ENCODE measurements at places on chromosomes 7 and 10.
A peak's percentile ranks its signal among the peaks of the same experiment; 100 is the strongest.

DNA sequence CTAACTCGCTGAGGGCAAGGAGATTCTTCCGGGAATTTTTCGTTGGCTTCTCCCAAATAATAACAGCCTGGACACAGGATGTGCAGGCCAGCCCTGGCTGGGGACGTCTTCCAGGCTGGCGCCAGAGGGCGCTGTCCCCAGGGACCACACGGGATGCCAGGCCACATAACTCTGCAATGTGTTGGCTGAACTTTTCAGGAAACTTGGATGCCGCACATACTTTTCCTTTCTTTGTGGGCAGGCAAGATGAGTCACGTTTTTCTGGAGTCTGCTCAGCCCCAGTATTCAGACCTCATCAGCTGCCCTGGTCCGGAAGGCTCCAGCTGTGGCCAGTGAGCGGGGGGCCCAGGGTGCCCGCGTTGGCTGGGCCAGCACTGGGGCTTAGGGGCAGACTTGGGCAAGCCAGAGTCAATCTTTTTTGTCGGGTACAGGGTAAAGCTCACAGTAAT is 122.7 kb downstream of the PRKAG2 start:
- H3K4me3 ChIP-seq, result no peak overlapping the region
- H3K4me1 ChIP-seq, result peaks cover 11% of the 10 kb centered on the region
- no peak overlapping the region for H3K27ac ChIP-seq
- peaks cover 7% of the 10 kb centered on the region for H3K36me3 ChIP-seq
- DNase-seq, result no peak

GRCh38 chr10:109838592-109839244 is 84.6 kb downstream of the XPNPEP1 start:
- H3K27me3 ChIP-seq, result no peaks in the 10 kb centered on the region
- H3K4me1 ChIP-seq, result no peaks in the 10 kb centered on the region
- no peaks in the 10 kb centered on the region for H3K36me3 ChIP-seq
- no peak overlapping the region for H3K27ac ChIP-seq
- no peak overlapping the region for H3K4me3 ChIP-seq

DNA sequence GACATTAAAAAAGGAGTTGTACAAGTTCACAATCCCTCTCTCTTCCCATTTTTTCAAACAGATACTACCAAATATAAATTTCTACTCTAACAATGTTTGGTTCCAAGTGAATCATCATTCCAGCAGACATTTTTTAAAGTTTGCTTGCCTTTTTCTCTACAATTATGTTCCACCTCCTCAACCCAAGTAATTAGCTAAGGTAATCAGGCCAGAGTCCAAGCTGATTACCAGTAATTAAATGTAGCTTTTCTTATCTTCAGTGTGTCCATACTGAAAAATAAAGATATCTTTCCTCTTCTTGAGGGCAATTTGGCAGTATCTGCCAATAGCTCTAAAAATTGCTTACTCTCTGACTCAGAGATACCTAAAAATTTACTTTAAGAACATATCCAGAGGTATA is 126.0 kb downstream of the ITGB8 start:
- no peaks in the 10 kb centered on the region for H3K36me3 ChIP-seq
- H3K27me3 ChIP-seq, result no peaks in the 10 kb centered on the region
- H3K4me1 ChIP-seq, result no peaks in the 10 kb centered on the region

GRCh38 chr10:59362959-59363381 is 621 bp upstream of the FAM13C start:
- no peak overlapping the region for H3K4me3 ChIP-seq
- no peaks in the 10 kb centered on the region for H3K4me1 ChIP-seq
- H3K36me3 ChIP-seq, result no peaks in the 10 kb centered on the region
- DNase-seq, result no peak
- H3K27ac ChIP-seq, result no peak overlapping the region
- H3K27me3 ChIP-seq, result no peaks in the 10 kb centered on the region

GRCh38 chr7:105268056-105268455 is 120.7 kb downstream of the SRPK2 start:
- peaks cover 8% of the 10 kb centered on the region for H3K4me1 ChIP-seq
- H3K4me3 ChIP-seq, result peak overlapping the region; percentile 52
- H3K27ac ChIP-seq, result peak overlapping the region; percentile 60

- DNase-seq, result no peak
- no peaks in the 10 kb centered on the region for H3K27me3 ChIP-seq
- no peak overlapping the region for H3K4me3 ChIP-seq
These were observed 190.5 kb upstream of the NRP1 start for GRCh38 chr10:33524966-33525365.

- DNase-seq, result no peak
- H3K27ac ChIP-seq, result no peak overlapping the region
- no peaks in the 10 kb centered on the region for H3K27me3 ChIP-seq
These were observed 230.8 kb downstream of the SKAP2 start for GRCh38 chr7:26633557-26633956.

- H3K27me3 ChIP-seq, result no peaks in the 10 kb centered on the region
- H3K27ac ChIP-seq, result no peak overlapping the region
- H3K4me3 ChIP-seq, result no peak overlapping the region
- H3K4me1 ChIP-seq, result peaks cover 4% of the 10 kb centered on the region
- no peak for DNase-seq
These were observed 101.6 kb downstream of the NKX6-2 start for GRCh38 chr10:132684164-132684891.

- no peaks in the 10 kb centered on the region for H3K4me1 ChIP-seq
- no peaks in the 10 kb centered on the region for H3K27me3 ChIP-seq
- no peak overlapping the region for H3K27ac ChIP-seq
- DNase-seq, result no peak
- no peaks in the 10 kb centered on the region for H3K36me3 ChIP-seq
These were observed 5.9 kb downstream of the CPA2 start for GRCh38 chr7:130272381-130273080.

DNA sequence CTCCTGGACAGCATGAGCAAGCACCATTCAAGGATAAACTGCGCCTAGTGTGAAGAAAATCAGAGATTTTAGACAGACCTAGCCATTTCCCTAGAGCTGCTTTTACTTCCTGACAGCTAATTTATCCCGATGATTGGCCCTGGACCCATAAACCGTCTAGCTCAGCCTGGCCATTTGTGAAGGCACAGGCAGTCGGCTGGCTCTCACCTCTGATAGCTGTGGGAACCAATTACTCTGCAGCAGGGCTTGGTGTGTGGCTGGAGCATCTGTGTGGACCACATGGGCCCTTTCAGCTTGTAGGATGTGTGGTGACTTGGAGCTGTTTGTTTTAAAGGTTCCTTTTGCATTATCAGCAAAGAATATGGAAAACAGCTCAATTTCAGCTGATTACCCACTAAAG is 111.1 kb upstream of the NPY start:
- H3K27me3 ChIP-seq, result no peaks in the 10 kb centered on the region
- H3K4me3 ChIP-seq, result no peak overlapping the region
- no peaks in the 10 kb centered on the region for H3K4me1 ChIP-seq
- H3K36me3 ChIP-seq, result no peaks in the 10 kb centered on the region
- no peak overlapping the region for H3K27ac ChIP-seq

DNA sequence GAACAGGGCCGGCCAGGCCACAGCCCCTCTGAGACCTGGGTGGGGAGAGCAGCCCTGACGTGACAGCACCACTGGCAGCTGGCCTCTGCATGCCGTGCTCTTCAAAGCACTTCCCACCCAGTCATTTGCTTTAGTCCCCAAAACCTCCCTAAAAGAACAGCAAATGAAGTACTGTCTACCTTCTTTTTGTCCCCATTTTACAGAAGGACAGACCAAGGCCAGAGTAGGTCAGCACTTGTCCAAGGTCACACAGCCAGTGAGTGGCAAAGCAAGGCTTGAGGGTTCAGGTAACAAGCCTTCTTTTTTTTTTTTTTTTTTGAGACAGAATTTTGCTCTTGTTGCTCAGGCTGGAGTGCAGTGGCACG is 15.1 kb downstream of the ATP6V1F start:
- H3K4me1 ChIP-seq, result no peaks in the 10 kb centered on the region
- H3K27ac ChIP-seq, result no peak overlapping the region
- no peaks in the 10 kb centered on the region for H3K27me3 ChIP-seq
- H3K4me3 ChIP-seq, result no peak overlapping the region
- H3K36me3 ChIP-seq, result no peaks in the 10 kb centered on the region

GRCh38 chr10:18483516-18484186 is 167.7 kb downstream of the NSUN6 start:
- DNase-seq, result no peak
- H3K36me3 ChIP-seq, result no peaks in the 10 kb centered on the region
- H3K27me3 ChIP-seq, result no peaks in the 10 kb centered on the region
- H3K27ac ChIP-seq, result no peak overlapping the region

DNA sequence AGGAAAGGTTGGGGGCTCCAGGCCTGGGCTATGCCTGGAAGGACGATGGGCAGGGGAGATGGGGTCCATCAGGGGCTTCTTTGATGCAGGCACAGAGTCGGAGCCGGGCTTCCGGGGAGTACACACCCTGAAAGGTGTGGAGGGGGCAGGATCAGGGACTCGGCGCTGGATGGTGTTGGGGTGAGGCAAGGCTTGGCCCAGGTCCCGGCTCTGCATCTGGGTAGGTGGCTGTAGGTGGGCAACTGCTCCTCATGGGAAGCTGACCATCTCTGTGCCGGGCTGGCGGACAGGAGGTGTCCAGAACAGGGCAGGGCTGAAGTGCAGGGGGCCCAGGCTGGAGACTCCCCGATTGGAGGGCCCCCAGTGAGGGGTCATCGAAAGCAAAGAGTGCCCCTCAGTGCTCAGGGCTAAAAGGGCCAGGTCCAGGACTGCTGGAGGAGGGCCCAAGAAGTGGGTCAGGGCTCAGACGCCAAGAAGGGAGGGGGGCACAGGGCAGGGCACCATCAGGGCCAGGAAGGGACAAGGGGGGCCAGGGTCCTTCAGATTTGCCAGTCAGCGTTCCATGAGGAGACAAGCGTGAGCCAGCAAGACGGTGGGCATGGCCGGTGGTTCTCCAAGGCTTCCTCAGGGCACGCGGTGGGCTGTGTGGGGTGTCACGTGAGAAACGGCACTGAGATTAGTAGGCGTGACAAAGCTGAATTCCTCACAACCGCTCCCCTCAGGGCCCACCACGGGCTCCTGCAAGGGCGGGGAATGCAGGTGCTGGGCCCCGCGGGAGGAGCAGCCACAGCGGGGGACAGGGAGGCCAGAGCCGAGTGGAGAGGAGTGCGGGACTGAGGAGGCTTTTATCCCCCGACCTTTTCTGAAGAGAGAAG is 97.0 kb downstream of the BMS1 start:
- H3K27me3 ChIP-seq, result no peaks in the 10 kb centered on the region
- no peaks in the 10 kb centered on the region for H3K4me1 ChIP-seq
- no peaks in the 10 kb centered on the region for H3K36me3 ChIP-seq
- H3K27ac ChIP-seq, result no peak overlapping the region
- H3K4me3 ChIP-seq, result no peak overlapping the region
- DNase-seq, result no peak

GRCh38 chr10:8032558-8032957 is 21.9 kb upstream of the GATA3 start:
- H3K27ac ChIP-seq, result no peak overlapping the region
- DNase-seq, result no peak
- H3K36me3 ChIP-seq, result no peaks in the 10 kb centered on the region

DNA sequence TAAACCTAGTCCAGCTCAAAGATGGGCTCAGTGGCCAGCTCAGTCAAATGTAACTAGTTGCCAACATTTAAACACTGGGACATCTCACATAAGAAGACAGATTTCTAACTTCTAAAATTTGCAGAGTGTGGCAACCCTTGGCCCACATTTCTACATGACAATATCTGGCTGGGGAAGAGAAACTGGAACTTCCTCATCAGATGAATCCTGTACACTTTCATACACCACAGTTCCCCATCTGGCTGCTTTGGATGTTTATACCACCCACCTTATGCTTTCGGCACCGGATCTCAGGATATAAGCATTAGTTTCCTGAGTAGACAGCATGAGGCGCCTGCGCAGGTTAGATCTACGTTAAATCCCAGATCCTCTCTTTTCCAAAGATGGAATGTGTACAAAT is 199.3 kb downstream of the PRKG1 start:
- no peaks in the 10 kb centered on the region for H3K27me3 ChIP-seq
- H3K4me1 ChIP-seq, result no peaks in the 10 kb centered on the region
- H3K27ac ChIP-seq, result no peak overlapping the region
- DNase-seq, result no peak

DNA sequence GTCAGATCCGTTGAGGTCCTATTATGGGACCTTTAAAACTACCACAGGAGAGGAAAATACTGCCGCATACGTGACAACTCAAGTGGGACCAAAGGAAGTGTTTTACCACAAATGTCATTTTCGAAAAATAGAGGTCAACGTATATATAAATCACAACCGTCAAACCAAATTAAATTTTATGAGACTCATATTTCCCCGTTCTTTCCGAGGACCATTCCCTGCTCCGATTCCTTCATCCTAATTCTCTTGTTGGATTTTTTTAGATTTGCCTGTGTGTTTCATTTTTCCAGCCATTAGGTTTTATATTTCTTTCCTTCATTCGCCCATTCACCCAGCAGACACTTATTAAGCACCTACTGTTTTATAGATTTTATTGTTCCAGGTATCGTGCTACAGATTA is 583.9 kb upstream of the FOXK1 start:
- H3K36me3 ChIP-seq, result no peaks in the 10 kb centered on the region
- H3K27ac ChIP-seq, result no peak overlapping the region
- H3K4me3 ChIP-seq, result no peak overlapping the region
- H3K27me3 ChIP-seq, result no peaks in the 10 kb centered on the region

- no peaks in the 10 kb centered on the region for H3K27me3 ChIP-seq
- H3K4me1 ChIP-seq, result no peaks in the 10 kb centered on the region
- H3K27ac ChIP-seq, result no peak overlapping the region
- no peak overlapping the region for H3K4me3 ChIP-seq
- H3K36me3 ChIP-seq, result no peaks in the 10 kb centered on the region
- no peak for DNase-seq
These were observed 97.2 kb downstream of the JAZF1 start for GRCh38 chr7:28083164-28083997.

- no peak for DNase-seq
- H3K27me3 ChIP-seq, result no peaks in the 10 kb centered on the region
- H3K27ac ChIP-seq, result no peak within 1 kb of the TSS
- no peaks in the 10 kb centered on the region for H3K36me3 ChIP-seq
- peak within 1 kb of the TSS; percentile 25 for H3K4me3 ChIP-seq
These were observed at the start of gene PCLO for GRCh38 chr7:83162402-83163256. Gene PCLO (minus strand): TSS chr7:83162884. CDS start chr7:83162592, 292 bp downstream.

DNA sequence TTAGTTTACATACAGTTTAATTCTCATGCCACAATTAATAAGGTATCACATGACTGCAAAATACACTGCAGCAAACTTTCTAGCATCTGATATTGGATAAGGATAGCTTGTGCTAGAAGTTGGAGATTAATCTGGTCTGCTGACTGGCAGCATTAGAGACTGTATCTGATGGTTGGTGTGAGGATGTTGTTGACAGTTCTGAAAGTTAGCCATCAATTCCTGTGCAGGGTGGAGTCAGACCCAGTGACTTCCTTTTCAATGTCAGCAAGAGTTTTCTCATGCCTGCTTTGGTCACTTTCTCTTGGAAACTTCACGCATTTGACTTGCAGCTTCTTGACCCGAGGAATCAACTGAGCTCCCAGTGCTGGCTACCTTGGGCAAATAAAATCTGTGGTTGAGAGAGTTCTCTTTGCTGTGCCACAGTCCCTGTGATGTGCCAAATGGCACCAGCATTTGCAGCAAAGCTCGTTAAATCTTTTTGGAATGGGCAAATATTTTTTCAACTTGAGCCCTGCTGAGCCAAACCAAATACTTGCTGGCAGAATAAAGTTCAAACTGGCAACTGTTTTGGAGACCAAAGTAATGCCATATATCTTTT is 233.0 kb downstream of the TRIL start:
- no peak for DNase-seq
- H3K27ac ChIP-seq, result no peak overlapping the region
- no peak overlapping the region for H3K4me3 ChIP-seq
- no peaks in the 10 kb centered on the region for H3K36me3 ChIP-seq
- no peaks in the 10 kb centered on the region for H3K4me1 ChIP-seq
- no peaks in the 10 kb centered on the region for H3K27me3 ChIP-seq
